Activated CD4-positive, alpha-beta T cell treated with anti-CD3 and anti-CD28 coated beads, Interleukin-2, Interleukin-6, amounts not matched to agents 100 ng/mL and 50 ng/mL, durations not matched to agents 16 hours and 8 hours (primary cell): ENCODE measurements at places on chromosomes 16 and 17.

- DNase-seq, result peak; percentile 59
Measured at GRCh38 chr16:31695667-31696066, 168.0 kb downstream of the AHSP start.

DNA sequence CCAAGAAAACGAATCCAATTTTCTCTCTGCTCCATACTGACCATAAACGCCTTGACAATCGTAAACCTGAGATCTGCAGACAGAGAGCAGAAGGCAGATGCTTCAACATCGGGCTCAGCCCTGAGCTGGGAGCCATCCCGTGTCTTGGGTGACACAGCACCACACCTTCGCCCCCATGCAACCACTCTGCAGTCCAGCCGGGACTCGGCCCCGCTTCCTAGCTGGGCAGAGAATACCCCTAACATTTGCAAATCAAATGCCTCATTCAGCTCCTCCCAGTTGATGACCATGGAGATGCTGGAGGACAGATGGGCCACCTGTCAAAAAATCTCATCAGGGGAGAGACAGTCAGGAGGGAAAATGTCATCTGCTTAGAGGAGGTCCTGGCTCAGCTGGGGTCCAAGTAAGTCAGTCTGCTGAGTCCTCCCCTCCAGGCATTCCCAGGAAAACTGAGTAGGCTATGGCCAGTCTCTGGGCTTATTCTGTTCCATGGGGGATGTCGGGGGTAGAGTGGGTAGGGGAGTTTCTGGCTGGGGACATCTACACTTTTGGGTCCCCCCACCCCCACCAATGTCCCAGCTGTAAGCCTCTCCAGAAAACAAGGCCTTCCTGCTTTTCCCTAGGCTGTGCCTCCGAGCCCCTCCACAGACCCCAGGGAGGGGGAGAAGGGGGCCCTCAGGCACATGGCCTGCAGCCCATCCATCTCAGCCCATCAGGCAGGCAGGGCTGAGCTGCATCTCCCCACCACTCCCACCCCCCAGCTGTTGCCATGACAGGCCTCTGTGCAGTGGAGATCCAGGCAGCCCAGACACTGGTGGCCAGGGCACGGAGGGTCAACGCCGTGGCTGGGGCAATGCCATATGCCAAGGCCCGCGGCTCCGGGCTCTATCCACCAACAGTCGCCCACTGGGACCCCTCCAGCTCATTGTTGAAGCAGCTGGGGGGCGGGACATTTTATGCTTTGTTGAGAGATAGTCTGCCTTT lies 158.6 kb downstream of the AXIN2 start:
- no peak for DNase-seq

DNA sequence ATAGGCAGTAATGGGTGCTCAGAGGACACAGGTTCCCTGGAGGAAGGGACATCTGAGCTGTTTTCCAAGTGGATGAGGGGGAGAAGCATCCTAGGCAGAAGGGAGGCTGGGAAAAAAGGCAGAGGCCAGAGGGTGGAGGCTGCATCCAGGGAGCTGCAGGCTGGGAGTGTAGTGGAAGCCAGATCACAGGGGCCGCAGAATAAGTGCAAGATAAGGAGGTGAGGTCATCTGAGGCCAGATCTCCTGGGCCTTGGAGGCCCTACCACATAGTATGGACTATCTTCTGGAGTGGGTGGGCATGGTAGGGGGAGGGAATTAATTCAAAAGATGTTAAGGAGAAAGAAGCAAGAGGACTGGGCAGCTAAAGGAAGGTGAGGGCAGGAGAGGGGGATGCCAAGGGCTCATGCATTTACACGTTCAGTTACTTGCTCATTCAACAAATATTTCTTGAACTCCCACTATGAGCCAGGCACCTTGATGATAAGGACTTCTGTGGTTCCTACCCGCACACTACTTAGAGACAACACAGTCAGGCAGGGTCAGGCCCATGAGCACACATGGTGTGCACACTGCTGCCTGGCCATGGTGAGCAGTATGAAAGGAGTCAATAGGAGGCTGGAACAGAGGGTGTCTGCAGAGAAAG lies 2.4 kb upstream of the RIPOR1 start:
- DNase-seq, result no peak

GRCh38 chr17:55330344-55330933 lies 65.7 kb downstream of the HLF start:
- no peak for DNase-seq

GRCh38 chr16:53176434-53176833 lies 121.6 kb downstream of the CHD9 start:
- no peak for DNase-seq

DNA sequence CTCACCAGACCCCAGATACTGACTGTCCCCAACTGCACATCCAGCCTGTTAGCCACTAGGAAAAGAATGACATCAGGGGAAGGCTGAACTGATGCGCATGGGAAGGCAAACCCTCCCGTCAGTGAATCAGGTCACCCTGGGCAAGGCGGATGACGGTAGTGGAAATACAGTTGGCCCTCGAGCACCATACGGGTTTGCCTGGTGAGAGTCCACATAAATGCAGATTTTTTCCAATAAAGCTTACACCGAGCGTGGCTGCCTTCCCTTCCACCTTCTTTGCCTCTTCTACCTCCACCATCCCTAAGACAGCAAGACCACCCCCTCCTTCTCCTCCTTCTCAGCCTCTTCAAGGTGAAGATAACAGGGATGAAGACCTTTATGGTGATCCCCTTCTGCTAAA lies 236.1 kb upstream of the TNRC6C start:
- DNase-seq, result no peak

- DNase-seq, result no peak
Measured at GRCh38 chr16:56436258-56436657, 10.9 kb upstream of the AMFR start.

GRCh38 chr16:77657016-77657415 lies 65.3 kb upstream of the NUDT7 start:
- peak; percentile 41 for DNase-seq

- DNase-seq, result no peak
Measured at GRCh38 chr17:33112763-33113162, 121.1 kb downstream of the SPACA3 start.

DNA sequence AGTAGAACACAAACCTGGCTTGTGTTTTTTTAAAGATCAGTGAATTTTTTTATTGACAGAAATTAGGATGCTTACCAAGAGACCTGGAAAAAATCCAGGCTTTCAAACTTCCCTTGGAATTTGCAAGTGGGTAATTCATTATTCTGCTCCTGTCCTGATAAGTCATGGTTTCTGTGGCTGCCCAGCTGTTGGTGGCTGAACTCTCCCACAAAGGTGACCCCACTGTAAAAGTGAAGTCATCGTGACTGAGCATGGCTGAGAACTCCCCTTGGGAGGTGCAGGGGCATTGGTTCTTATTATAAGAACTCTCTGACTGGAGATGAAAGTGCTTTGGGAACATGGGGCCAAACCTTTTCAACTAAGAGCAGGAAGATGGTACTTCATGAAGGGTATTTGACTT lies 46.6 kb upstream of the TANC2 start:
- no peak for DNase-seq

- no peak for DNase-seq
Measured at GRCh38 chr17:13626703-13627102, 25.0 kb upstream of the HS3ST3A1 start.

DNA sequence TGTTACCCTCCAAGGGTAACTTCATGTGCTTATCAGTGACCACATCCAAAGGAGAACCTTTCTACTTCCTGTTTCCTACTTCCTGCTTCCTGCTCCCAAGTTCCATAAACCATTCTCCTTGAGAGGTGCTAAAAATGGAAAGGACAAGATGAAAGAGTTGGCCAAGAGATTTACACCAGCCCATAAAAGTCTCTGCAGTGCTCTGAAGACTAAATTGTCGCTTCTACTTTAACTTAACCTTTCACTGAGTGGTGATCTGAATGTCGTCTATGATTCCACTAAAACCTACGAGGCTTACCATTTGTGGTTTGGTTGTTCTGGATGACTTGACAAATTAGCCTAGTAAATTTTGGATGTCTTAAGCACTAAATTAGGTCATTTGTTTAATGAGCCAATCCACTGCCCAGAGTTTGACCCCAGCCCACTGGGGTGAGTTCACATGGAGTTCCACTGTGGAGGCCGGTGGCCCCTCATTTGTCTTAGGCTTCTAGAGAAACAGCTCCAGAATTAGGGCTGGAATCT lies 333.1 kb downstream of the FOXL1 start:
- DNase-seq, result no peak

DNA sequence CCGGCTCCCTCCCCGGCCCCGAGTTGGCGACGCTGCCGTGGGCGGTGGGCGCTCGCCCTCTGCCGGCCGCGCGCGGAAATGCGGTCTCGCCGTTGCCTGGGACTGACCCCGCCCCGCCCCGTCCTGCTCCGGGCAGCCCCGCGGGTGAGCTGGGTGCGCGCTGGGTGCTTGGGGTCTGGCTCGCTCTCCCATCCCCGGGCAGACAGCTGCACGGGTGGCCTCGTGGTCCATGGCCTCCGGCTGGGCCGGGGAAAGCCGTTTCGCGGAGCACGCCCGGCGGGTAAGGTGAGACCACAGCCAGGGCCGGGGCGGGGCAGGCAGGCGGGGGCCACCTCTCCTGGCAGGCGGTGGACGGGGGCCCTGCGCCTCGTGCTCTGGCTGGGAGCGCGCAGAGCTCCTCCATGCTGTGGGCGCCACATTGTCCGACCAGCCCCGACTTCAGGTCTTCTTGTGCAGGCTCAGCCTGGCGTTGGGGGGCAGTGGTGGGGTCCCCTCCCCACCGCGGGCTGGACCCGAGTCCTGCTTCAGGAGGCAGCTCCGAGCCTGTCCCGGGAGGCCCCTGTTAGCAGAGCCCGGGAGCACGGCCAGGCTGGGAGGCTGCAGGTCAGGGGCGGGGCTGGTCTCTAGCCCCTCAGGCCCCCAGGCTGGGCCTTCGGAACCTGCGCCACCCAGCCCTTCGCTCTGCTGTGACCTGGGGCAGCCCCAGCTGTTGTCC lies 7.0 kb upstream of the C1QTNF8 start:
- peak; percentile 78 for DNase-seq

GRCh38 chr17:3710951-3711383 lies 12.7 kb upstream of the HASPIN start:
- peak; percentile 96 for DNase-seq
